ENCODE measurements at places on chromosomes 11 and 22.
A peak's percentile ranks its signal among the peaks of the same experiment; 100 is the strongest.

DNA sequence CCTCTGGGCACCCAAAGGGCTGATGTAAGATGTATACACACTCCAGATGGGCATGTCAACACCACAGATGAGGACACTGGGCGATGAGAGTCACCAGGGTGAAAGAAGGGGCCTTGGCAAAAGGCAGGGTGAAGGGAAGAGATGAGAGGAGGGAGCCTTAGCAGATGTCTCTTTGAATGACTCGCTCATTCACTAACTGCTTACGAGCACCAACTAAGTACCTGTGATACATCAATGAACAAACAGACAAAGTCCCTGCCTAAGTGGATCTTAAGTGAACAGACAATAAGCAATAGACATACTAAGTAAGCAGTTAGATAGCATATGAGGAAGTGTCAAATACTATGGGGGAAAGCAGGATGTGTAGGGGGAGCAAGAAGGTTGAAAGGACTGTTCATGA is 7.5 kb downstream of the ME3 start:
- no peaks in the 10 kb centered on the region for H3K27me3 ChIP-seq
- H3K27ac ChIP-seq, result no peak overlapping the region
- H3K4me3 ChIP-seq, result no peak overlapping the region
- H3K4me1 ChIP-seq, result peaks cover 13% of the 10 kb centered on the region
- H3K36me3 ChIP-seq, result no peaks in the 10 kb centered on the region

DNA sequence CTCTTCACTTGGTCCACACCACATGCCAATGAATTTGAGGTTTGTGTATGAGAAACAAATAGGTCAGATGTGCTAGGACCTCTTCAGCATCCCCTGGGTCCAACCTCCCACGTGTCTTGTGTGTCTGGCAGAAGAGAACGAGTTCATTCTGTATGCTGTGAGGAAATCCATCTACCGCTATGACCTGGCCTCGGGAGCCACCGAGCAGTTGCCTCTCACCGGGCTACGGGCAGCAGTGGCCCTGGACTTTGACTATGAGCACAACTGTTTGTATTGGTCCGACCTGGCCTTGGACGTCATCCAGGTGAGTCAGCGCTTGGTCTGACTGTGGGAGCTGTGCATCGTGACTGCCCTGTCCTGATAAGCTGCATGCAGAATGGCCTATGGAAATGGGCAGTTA is 101.0 kb upstream of the SORL1-AS1 start:
- H3K27ac ChIP-seq, result no peak overlapping the region
- DNase-seq, result no peak
- no peaks in the 10 kb centered on the region for H3K36me3 ChIP-seq
- H3K4me1 ChIP-seq, result no peaks in the 10 kb centered on the region
- H3K27me3 ChIP-seq, result no peaks in the 10 kb centered on the region
- no peak overlapping the region for H3K4me3 ChIP-seq

GRCh38 chr11:119335655-119336543 is 1.6 kb downstream of the RNF26 start:
- peaks cover 70% of the 10 kb centered on the region for H3K4me1 ChIP-seq
- H3K27me3 ChIP-seq, result no peaks in the 10 kb centered on the region
- no peaks in the 10 kb centered on the region for H3K36me3 ChIP-seq
- no peak for DNase-seq
- no peak overlapping the region for H3K4me3 ChIP-seq

DNA sequence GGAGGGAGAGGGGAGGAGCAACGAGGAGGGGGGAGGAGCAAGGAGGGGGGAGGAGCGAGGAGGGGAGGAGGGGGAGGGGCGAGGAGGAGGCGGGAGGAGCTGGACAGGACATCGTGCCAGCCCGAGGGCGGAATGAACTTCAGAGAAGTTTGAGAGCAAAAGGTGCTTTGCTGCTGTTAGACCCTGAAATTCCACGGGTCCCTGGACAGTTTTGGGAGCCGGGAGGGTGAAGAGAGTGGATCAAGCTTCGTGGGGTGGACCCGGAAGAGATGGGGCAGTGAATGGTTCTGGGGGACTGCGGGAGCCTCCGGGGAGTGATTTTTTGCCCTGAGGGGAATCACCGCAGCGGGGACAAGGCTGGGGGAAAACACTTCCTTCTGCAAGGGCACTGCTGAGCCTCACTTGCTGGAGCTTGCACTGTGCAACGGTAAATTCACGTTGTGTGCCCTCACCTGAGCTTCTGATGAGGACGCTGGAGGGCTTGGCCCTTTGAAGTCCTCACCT is 10.7 kb upstream of the NLRP6 start:
- no peaks in the 10 kb centered on the region for H3K36me3 ChIP-seq
- peaks cover 27% of the 10 kb centered on the region for H3K27me3 ChIP-seq
- DNase-seq, result no peak
- H3K4me3 ChIP-seq, result peak overlapping the region; percentile 43
- peak overlapping the region; percentile 82 for H3K27ac ChIP-seq

All from esophagus squamous epithelium (tissue), 5 donors.